NCI-H460 (cell line): ENCODE measurements at places on chromosomes 2 and 18. TPM values are rescaled to one million over a fixed set of nuclear protein-coding genes. Genes with fewer than 3 reads are reported as not detected.

The NAGK gene
- total RNA-seq, result 15.4 and 19.5 TPM in 2 replicates

The ERBB4 gene
- total RNA-seq, result 0.26 and 0.32 TPM in 2 replicates

GRCh38 chr2:56292951-56293350, 109.2 kb downstream of the CCDC85A start:
- DNase-seq, result no peak

- no peak for DNase-seq
Observed at GRCh38 chr2:202290316-202290715, 24.8 kb downstream of the NOP58 start.

- no peak for DNase-seq
Observed at GRCh38 chr18:67531929-67532328, 15.4 kb upstream of the DSEL start.

GRCh38 chr2:10312437-10312957, 9.8 kb downstream of the HPCAL1 start:
- DNase-seq, result no peak
